ENCODE measurements at places on chromosomes 6 and 20. TPM values are rescaled to one million over a fixed set of nuclear protein-coding genes. Genes with fewer than 3 reads are reported as not detected.
A peak's percentile ranks its signal among the peaks of the same experiment; 100 is the strongest.

DNA sequence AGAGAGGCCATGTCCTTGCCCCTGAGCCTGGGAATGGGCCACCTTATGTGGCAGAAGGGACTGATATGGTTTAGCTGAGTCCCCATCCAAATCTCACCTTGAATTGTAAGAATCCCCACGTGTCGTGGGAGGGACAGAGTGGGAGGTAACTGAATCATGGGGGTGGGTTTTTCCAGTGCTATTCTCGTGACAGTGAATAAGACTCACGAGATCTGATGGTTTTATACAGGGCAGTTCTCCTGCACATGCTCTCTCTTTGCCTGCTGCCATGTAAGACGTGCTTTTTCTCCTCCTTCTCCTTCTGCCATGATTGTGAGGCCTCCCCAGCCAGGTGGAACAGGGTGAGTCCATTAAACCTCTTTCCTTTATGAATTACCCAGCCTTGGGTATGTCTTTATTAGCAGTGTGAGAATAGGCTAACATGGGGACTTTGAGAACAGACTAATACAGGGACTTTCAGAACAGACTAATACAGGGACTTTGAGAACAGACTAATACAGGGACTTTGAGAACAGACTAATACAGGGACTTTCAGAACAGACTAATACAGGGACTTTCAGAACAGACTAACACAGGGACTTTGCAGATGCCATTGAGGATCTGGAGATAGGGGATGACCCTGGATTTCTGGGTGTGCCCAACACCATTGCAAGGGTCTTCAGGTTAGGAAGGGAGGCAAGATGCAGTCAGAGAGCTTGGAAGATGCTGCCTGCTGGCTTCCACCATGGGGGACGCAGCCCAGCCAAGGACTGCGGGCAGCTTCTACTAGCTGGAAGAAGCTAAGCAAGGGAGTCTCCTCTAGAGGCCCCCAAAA lies 86.9 kb downstream of the RAMACL start:
- DNase-seq, result no peak

The PPARD gene
- 23.2 TPM for total RNA-seq

The TDRD6 gene
- not detected for total RNA-seq

GRCh38 chr6:153424719-153425400 lies 293.8 kb upstream of the RGS17 start:
- DNase-seq, result no peak

DNA sequence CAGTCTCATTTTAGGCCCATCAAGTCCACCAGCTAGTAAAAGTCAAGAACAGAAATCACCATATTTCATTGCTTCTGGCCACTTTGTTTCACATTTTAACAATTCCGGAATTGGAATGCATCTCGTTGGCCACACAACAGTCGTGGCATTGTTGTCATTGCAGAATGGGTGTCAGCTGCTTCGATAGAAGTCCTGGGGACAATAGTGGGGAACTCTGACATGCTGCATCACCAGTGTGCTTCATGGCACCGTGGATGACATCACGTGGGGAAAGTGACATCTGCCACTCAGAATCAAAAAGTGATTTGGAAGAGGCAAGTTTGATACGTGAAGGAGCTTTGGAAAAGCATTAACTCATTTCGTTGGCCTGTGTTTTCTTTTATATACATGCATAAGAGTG lies 43.8 kb upstream of the XRN2 start:
- no peak for DNase-seq

The CST5 gene
- total RNA-seq, result not detected

- no peak for DNase-seq
These were observed 54.2 kb upstream of the FRMD1 start for GRCh38 chr6:168133168-168133561.

DNA sequence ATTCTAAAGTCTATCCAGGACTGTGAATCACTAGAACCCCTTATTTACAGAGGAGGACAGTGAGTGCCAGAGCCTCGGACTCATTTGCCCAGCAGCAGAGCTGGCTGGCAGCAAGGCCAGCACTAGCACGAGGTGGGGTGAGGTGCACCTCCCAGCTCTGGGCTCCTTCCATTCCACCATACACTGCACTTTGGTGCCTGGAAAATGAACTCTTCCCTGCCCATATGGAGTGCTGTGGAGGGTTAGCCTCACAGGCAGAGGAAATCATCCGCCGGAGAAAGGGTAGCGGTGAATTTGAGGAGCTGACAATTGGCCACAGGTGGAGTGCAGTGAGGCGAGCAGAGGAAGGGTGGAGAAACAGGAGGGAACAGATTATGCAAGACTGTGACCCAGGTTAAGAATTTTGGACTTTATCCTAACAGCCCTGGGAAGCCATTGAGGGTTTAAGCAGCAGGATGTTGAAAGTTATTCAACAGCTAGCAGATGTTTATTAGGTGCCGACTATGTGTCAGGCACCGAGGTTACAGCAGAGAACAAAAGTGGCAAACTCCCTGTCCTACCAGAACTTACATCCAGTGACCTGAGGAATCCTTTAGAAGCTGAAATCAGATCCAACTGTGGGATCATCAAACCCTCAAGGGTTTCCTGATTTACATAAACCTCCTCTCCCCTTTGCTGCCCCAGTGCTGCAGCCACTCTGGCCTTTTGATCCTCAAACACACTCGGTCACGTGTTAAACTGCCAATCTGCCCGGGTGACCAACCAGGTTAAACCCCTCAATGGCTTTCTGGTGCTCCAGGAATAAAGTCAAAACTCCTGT lies 6.2 kb downstream of the TRIM26 start:
- DNase-seq, result no peak

GRCh38 chr6:113564371-113565171 lies 292.6 kb upstream of the MARCKS start:
- no peak for DNase-seq

DNA sequence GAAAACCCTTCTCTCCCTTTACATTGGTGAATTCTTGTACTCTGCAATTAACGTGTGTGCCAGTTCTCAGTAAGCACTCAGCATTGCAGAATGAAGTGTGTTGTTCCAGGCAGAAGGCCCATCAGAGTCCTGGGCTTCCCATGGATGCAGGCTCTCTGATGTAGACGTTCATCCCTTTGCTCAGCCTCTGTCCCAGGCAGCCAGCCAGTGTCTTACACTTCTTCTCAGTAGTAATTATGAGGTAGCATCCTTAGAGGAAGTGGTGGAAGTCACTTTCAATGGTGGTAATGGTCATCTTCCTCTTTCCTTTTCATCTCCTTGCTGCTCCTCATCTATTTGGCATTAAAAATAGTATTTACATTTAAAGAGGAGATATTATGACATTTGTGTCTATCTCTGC lies 66.7 kb upstream of the FYN start:
- DNase-seq, result no peak

DNA sequence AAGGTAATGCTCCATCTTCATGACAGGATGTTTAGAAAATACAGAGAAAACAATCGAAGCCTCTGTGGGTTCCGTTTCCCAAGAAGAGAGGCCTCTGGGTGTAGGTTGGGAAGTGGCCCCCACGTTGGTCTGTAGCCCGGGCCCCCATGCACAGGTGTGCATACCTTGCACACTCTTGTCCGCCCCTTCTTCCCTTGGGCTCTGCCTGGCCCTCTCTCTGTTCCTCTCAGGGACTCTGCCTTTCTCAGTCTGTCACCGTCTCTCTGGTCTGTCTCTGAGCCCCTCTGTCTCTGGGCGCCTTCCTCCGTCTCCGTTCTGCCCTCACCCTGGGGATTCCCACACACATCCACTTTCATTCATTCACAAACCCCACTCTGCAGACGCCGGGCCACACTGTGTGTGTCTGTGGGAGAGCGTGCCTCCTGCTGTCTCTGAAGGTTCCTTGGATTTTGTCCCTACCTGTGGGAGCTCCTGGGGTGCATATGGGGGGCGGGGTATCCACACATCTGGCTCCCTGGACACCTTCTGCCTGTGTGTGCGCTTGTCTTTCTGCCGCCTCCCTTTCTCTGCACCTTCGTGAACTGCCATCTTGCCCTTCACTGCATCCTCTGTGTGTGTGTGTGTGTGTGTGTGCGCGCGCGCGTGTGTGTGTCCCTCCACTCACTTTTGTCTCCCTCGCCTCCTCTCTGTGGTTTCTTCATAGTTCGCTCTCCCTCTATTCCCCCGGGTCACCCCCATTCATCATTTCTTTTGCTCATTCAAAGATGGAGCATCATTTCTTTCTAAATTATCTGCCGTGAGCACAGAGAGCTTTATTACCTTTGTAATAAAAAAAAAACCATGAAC lies 75.3 kb downstream of the SRC start:
- no peak for DNase-seq

The PXT1 gene
- not detected for total RNA-seq

- peak; percentile 33 for DNase-seq
These were observed at the start of gene ATXN1 for GRCh38 chr6:16760516-16761470. ATXN1 (minus strand) TSS chr6:16761460.

The C6orf15 gene
- total RNA-seq, result not detected

DNA sequence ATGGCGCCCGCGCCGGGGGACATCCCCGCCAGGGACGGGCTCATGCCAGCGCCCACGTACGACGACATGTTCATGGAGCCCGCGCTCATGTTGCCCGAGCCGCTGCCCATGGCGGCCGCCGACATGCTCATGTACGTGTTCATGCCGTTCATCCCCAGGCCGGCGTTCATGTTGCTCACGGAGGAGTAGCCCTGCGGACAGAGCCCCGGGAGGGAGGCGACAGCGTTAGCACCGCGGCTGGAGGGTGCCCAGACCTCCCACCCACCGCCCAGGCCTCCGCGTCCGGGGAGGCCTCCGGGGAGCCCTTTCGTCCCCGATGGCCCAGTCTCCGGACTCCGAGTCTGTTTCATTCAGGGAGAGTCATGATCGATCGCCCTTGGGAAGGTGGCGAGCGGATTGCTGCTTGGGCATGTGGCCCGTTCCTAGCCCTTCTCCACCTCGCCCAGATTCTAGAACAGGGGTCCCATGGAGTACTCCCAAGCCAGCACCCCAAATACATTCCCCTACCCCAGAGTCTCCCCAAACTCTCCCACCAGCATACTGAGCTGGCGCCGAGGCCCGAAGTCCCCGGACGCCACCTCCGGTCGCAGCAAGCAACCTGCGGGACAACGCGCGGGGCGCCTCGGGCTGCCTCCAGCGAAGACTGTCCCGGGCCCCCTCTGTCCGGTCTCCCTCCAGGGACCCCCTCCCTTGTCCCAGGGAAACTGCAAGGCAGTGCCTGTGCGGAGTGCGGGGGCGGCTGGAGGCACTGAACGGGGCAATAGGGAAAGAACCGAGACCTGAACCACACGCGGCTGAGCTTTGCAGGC lies 1.2 kb downstream of the FOXA2 start:
- DNase-seq, result no peak

GRCh38 chr20:62900052-62900691 lies 26.1 kb downstream of the DIDO1 start:
- DNase-seq, result peak; percentile 72

DNA sequence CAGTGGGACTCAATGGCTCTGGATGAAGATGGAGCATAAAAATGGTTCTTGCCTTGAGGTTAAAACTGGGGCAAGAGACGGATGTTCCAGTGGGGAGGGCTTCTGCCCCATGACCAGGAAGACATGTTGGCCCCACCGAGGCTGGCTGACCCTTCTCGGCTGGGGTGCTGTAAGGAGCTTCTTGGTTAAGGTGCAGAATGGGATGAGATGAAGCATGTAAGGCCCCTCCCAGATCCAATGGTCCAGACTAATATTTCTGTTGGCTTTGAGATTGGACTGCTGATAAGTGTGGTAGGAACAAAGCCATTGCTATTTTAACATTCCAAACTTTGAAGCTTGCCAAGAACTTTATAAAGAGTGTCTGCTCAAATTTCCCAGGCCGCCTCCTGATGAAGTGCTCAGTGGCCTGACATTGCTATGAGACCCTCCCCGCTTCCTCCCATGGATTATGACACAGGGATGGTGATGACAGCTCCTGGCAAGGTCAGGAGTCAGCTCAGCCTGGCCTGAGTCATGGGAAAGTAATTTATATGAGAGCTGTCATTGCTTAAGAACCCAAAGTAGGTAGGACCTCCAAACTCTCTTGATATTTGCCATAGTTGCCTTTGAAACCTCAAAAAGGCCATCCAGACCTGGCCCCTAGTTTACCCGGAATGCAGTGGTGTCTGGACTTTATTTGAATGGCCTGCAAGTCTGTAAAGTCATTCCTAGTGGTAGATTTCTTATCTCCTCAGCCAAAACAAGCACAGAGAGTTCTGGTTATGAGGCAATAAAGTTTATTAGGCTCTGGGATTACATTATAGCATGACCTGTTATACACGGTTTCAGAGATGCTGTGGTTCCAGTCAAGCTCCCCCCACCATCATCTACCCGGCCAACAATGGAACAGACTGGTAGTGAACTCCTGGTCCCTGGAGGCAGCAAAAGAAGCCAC lies 55.2 kb downstream of the TGM2 start:
- DNase-seq, result no peak

DNA sequence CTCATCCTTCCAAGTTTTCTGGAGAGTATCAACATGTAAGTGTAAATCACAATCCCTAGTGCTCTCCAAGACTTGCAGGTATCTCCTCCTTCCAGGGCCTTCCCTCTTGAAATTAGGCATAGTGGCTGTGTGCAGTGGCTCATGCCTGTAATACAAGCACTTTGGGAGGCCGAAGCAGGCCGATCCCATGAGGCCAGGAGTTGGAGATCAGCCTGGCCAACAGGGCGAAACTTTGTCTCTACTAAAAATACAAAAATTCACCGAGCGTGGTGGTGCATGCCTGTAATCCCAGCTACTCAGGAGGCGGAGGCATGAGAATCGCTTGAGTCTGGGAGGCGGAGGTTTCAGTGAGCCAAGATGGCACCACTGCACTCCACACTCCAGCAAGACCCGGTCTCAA lies 9.4 kb upstream of the ANGPT4 start:
- DNase-seq, result no peak

GRCh38 chr20:38315290-38315966 lies 11.5 kb downstream of the BPI start:
- DNase-seq, result no peak

DNA sequence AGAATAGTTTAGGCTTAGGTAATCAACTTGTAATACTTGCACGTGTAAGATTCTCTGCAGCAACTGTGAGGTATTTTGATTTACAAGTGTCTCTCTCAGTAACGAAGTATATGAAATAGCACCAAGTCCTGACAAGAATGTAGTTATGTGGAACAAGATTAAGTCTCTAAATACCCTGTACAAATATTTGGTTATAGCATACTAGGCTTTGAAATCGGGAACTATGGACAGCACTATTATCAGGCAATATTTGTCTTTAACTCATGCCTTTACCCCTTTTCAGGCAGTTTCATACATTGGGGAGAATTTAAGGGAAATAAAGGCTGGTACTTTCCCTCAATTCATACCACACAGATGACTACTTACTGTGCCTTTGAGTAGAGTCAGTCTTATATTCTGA lies 93.2 kb downstream of the GRIK2 start:
- no peak for DNase-seq

- no peak for DNase-seq
These were observed 54.0 kb downstream of the PIGU start for GRCh38 chr20:34622821-34623451.

The ARHGAP40 gene
- not detected for total RNA-seq

DNA sequence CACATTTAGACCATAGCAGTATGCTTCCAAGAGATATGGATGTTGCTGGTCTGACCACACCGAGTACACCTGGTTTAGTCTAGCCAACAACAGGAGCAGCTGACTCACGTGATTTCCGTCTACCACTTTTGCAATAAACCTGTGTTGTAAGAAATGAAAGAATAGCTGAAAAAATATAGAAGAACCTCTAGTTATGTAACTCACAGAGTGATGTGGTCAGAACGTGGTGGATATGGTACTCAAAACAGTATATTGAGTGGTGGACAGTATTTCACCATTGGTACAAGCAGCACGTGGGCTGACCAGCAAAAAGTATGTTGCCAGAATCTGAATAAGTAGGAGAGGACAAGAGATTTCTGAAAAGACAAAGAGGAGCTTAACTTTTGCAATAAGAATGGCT lies 226.9 kb downstream of the TBC1D7 start:
- DNase-seq, result no peak

The ULBP3 gene
- not detected for total RNA-seq
